CD4-positive, alpha-beta T cell treated with Interleukin-6 at 100 ng/mL for 8 hours (primary cell): ENCODE measurements at places on chromosomes 1 and 21.

DNA sequence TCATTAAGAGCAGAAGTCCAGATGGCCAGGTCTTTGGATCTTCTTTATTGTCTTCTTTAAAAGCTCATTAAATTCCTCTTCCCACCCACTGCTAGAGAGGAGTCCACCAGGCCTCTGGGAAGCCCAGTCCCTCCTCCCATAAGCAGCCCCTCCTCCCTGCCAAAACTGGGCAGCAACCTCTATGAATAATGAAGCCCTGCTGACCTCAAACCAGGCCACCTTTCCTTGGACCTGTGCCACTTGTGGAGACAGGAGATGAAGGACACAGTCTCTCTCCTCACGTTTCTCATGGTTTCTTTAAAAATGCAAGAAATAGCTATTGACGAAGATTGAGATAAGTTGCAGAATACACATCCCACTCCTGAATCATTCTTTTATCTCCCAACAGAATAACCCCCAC, 112.8 kb downstream of the EDEM3 start:
- DNase-seq, result no peak

DNA sequence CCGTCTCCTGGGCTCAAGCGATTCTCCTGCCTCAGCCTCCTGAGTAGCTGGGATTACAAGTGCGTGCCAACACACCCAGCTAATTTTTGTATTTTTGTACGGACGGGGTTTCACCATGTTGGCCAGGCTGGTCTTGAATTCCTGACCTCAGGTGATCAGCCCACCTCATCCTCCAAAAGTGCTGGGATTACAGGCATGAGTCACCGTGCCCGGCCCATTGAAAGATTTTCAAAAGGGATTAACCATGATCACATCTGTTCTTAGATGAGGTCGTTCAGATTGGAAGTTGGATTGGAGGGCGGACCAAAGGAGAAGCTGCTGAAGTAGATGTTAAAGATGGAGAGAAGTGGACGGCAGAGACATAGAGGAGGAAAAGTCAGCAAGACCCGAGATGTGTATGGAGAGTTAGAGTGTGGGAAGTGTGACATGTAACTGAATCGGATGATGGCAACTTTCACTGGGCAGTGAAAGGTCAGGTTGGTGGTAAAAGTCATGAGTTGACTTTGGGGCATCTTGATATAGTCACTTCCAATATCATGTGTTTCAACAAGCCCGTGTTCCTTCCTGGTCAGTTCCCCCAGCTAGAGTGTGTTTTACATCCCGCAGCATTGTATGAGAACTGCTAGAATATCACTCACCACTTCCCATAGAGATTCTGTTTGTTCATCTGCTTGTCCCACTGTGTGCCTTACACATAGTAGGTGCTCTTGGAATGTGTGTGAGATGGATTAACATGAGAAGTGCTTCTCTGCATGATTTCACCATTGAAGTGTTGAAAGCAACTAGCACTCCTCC, 54.4 kb upstream of the TINAGL1 start:
- no peak for DNase-seq

GRCh38 chr1:204630132-204630905, 55.2 kb downstream of the LRRN2 start:
- no peak for DNase-seq

GRCh38 chr1:27574871-27575831, 28.8 kb downstream of the AHDC1 start:
- DNase-seq, result no peak

DNA sequence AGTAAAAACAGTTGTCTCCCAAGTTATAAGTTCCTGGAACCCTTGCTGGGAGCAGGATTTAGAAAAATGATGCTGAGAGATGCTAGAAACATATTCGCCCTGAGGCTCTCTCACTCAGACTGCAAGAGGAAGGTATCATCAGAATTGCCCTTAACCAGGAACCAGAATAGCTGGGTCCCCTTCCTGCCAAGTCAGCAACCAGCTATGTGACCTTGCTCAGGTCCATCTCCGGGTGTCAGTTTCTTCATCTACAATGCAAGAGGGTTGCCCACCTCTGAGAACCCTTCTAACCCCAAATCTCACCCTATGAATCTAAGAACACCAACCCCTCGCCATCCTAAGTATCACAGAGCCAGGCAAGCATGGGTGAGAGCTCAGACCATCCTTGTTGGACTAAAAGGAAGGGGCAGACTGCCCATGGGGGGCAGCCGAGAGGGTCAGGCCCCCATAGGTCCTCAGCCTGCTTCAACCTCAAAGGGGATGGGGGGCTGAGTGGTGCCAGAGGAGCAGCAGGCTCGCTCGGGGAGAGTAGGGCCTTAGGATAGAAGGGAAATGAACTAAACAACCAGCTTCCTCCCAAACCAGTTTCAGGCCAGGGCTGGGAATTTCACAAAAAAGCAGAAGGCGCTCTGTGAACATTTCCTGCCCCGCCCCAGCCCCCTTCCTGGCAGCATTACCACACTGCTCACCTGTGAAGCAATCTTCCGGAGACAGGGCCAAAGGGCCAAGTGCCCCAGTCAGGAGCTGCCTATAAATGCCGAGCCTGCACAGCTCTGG, 390 bp upstream of the S100A9 start:
- DNase-seq, result no peak

DNA sequence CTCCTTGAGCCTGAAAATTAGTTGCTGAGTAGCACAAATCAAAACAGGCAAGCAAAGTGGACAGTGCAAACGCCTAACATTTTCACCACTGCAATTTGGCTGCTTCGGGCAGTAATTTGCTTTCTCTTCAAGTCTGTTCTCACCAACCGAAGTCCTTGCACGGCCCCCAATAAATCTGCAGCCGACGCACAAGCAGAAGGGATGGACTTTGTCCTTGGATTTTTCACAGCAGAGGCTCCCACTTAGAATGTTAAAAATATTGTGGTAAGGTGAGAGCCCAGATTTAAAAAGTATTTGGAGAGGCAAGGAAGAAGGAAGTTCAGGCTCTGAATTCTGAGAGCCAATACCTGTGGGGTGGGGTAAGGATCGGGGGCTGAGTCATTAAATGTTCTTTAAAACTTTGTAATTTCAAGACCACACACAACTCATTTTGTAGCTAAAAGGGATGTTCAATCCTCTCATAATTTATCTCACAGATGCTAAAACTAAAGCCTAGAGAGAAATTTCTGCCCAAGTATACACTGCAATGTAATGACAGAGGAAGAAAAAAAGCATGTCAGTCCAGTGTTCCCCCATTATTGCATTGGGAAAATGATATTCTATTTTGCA, 6.2 kb downstream of the CD247 start:
- no peak for DNase-seq

GRCh38 chr1:228988664-228989063, 253.4 kb downstream of the RHOU start:
- no peak for DNase-seq

DNA sequence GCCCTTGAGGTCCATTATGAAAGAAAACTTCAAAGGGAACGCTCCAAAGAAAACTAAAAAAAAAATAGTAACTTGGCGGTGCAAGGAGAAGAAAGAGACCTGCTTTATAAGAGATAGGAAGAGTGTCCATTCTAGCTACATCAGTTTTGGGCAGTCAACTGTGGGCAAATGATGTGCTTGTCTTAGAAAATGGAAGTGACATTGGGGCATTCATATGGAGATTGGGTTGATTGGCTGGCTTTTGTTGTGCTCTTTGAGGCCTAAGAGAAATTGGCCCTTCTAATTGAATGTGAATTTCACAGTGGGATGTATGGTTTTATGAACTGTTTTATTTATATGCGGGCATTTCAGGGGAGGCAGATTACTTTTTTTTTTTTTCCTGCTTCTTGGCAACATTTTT, 13.2 kb downstream of the PPP1R12B start:
- no peak for DNase-seq

DNA sequence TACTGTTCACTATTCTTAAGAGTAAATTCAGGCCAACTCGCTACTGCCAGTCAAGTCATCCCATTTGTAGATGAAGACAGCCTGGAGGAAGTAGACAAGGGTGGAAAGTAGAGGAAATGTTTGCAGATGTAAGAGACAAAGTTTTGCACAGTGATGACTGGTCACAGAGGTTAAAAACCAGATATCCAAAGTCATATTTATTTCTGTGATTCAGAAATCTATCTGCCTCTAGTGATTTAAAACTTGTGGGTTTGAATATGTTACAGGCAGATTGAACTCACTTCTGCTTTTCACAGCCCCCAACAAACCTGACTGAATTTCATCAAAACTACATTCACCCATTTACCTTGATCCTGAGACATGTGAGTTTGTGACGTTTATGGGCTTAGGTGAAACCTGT, 484.7 kb upstream of the C1orf87 start:
- no peak for DNase-seq

DNA sequence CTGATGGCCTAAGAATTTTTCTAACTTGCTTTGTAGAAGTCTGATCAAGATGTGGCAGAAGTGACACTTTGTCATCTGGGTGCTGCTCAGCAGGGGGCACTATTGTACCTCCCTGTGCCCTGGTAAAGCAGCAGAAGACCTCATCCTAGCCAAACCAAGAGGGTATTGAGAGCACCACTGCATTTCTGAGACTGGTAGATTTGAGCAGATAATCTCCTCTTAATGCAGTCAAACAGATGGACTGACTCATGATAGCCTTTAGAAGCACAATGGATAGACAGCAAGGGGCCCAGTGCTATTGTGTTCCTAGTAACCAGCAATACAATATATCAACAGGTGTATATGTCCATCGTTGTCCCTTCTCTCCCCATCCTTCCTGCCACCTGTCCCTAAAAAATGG, 5.7 kb downstream of the TPM3 start:
- peak; percentile 53 for DNase-seq

- DNase-seq, result no peak
These were observed 28.9 kb upstream of the EPB41 start for GRCh38 chr1:28885472-28885877.

DNA sequence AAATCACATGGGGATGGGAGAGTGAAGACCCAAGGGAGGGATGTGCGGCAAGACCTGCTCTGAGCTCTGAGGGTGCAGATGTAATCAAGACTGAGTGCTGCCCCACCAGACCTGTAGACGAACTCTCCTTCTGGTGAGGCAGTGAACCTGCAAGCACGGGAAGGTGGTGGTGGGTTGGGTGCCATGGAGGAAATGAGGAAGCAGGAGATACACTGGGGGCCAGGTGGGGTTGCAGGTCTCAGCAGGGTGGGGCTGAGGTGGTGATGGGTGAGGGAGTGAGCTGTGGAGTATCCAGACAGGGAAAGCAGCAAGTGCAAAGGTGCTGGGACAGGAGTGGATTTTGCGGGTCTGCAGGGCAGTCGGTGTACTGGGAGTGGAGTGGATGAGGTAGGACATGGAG, 102.3 kb downstream of the KCNJ15 start:
- no peak for DNase-seq

DNA sequence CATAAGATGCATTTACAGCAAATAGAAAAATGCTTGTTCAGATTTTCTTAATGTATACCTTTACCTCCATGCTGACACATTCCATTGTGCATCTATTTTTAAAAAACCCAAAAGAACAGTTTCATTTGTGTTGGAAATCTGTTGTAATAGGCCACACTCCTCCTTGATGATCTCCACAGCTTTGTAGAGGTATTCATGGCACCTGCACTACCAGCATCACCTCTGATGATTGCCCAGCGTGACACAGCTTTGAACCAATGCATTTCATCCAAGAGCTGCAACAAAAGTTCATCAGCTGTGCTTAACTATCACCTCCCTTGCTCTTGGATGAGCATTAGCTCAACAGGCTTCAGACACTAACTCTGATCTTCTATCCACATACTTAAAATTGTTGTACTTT, 8.2 kb downstream of the DYNLT5 start:
- DNase-seq, result no peak

DNA sequence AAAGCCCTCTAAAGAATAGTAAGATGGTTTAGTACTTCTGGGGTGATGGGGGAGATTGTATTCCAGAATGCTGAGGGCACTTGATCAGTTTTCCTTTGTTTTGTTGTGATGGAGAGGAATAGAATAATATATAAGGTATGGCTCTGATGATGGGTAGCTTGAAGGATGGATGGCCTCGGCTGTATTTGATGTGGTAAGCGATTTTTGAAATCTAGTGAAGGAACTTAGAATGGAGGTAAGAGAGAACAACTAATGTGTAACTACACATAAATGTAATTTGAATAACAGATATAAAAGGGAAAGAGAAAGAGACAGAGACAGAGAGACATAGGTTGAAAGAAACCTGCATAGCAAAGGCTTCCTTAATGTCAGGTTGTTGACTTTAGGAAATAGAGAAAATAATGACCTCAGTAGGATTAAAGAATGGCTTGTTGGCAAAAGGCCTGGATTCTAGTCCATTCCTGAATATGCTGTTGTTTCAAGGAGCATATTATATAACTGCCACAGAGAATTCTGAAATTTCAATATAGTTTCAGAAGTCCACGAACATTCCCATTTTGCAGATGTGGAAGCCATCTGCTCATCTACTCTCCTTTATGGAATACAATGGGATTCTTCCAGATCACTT, 58.7 kb downstream of the NIBAN1 start:
- no peak for DNase-seq

GRCh38 chr1:85894651-85895050, 186.4 kb upstream of the ZNHIT6 start:
- DNase-seq, result no peak

GRCh38 chr1:107169615-107170014, 28.8 kb downstream of the NTNG1 start:
- no peak for DNase-seq

DNA sequence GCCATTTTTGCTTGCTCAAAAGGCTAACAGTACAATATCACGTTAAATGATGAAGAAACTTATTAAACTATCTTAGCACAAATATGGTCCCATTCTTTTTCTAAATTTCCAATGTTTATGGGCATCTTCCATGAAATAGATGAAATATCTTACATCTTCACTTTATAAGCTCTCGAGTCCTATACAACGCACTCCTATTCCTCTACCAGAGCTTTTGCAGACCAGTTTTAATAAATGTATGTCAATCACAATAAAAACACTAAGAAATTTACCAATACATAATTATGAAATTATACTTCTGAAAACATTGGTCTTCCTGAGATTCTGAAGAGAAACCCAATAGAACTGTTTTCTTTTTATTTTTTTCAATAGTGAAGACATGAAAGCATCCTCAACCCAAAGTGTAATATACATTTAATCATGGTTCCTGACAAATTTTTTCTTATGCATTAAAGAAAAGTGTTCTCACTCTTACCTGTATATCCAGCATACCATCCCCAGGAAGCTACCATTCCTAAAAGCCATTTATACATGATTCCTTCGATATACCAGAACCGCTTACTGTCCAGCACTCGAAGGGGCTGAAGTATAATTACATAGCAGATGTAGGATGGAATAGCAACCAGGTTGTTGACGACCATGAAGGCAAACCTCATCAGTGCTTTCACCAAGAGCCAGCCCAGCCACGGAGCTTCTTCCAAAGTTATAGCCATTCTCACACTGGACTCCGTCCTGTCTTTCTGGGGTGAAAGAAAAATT, 1.8 kb downstream of the LPGAT1 start:
- no peak for DNase-seq

DNA sequence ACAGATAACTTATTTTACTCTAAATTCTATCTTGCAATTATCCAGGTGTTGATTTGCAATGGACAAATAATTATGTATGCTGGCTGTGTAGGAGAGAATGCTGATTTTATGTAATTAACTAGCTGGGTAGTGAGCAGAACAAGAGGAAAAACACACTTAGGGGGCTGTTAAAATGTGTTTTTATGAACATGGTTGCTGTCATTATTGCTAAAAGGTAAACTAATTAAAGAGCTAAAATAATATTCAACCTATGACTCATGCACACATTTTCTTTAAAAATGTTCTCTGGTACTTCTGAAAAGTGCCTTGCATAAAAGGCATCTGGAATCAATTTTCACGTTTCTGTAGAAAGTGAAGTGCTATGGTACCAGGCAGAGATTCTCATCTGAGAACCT, 192.8 kb upstream of the C8B start:
- no peak for DNase-seq

- no peak for DNase-seq
These were observed 31.4 kb upstream of the CBR3 start for GRCh38 chr21:36103434-36103833.
